ENCODE measurements at places on chromosomes 16 and 17.

DNA sequence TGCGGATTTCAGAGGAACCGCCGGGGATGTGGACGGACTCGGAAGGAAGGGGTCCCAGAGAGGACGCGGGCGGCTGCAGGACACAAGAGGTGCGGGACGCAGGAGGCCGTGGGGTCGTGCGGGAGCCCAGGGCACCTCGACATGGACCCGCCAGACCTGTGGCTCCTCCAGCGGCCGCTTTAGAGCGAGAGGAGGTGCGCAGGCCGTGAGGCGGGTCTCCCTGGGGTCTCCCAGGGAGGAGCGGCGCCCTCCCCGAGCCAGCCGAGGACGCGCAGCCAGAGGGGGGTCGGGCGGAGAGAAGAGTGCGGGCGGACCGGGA lies 6.8 kb upstream of the FLYWCH1 start:
- DNase-seq: no peak

GRCh38 chr17:13996748-13997147 lies 72.6 kb upstream of the COX10 start:
- DNase-seq: no peak

DNA sequence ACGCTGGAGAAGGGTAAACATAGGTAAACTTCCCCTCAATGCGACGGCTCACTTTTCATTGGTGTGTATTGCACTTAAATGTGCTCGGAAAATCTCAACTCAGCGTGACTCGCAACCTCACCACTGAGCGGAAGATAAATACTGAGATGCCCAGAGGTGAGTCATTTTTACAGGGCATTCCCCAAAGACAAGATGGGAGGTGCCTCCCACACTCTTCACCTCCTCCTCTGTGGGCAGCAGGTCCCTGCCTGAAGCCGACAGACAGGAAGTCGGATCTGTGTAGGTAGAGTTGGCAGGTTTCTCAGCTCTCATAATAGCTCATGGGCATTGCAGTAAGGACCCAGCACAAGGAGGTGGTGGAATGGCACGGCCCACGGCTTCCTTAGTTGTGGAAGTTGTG lies 274.6 kb upstream of the HSBP1 start:
- DNase-seq: no peak

DNA sequence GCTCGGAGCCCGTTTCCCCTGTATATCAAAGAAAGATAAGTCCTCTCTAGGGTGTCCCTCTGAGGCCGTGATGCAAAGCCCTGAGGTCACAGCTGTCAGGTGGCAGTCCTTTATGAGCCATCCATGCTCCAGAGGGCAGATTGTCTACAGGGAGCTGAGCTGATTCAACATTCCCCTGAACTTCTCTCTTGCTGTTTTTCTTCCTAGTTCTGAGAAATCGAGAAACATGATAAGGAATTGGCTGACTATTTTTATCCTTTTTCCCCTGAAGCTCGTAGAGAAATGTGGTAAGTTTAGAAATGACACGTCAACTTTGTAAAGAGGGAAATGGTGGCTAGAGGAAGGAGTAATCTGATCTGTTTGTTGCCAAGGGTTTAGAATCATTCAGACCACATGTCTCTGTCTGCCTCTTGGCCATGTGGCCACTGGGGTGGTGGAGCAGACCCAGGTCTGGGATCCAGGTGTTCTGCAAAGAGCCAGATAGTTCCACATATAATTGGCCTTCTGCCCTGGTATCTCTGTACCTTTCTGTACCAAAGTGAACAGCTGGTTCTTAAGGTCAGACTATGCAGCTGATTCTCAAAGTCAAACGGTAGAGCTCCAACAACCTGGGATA lies 3.5 kb downstream of the CTNS start:
- DNase-seq: no peak

- DNase-seq: no peak
These were observed 167.7 kb downstream of the XYLT1 start for GRCh38 chr16:17303101-17303500.

- DNase-seq: no peak
These were observed 431.4 kb downstream of the SHISA9 start for GRCh38 chr16:13332713-13333255.

GRCh38 chr17:38587947-38588787 lies 17.6 kb downstream of the SRCIN1 start:
- DNase-seq: no peak

DNA sequence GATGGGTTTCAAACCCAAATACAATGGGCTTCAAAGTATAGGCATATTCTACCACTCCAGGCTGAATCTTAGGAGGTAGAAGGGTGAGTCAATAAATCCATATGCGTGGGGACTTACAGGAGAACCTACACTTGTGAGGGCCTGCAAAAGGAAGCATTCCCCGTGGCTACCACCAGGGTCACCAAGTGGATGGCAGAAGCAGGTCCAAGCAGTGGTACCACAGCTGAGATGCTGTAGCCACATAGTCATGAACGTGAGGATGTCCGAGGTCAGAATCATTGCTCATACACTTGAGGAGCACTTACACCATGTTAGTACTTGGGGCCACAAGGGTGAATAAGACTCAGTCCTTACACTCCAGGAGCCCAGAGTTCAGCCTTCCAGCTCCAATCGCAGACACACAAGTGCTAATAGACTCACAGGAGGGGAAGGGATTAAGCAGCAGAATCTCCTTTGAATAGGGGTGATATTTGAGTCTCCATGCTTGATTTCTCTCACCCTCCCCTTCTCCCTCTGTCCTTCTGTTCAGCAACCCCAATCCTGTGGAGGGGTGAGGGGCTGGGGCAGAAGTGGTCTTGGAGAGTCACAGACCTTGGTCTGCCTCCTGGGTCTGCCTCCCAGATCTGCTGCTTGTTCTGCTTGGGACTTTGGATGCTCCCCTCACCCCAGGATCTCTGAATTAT lies 42.5 kb upstream of the ASIC2 start:
- no peak for DNase-seq

DNA sequence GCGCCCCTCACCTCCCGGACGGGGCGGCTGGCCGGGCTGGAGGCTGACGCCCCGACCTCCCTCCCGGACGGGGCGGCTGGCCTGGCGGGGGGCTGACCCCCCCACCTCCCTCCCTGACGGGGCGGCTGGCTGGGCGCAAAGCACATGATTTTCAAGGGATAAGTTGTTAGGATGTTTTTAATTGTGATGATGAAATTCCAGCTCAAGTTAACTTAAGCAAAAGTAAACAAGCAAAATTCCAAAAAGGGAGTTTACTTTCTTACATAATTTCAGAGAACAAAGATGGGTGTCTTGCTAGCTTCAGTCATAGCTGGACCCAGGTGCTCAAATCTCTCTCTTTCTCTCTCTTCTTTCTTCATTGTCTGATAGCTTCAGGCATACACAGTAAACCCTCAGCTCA lies 33.6 kb upstream of the MED9 start:
- DNase-seq: no peak

DNA sequence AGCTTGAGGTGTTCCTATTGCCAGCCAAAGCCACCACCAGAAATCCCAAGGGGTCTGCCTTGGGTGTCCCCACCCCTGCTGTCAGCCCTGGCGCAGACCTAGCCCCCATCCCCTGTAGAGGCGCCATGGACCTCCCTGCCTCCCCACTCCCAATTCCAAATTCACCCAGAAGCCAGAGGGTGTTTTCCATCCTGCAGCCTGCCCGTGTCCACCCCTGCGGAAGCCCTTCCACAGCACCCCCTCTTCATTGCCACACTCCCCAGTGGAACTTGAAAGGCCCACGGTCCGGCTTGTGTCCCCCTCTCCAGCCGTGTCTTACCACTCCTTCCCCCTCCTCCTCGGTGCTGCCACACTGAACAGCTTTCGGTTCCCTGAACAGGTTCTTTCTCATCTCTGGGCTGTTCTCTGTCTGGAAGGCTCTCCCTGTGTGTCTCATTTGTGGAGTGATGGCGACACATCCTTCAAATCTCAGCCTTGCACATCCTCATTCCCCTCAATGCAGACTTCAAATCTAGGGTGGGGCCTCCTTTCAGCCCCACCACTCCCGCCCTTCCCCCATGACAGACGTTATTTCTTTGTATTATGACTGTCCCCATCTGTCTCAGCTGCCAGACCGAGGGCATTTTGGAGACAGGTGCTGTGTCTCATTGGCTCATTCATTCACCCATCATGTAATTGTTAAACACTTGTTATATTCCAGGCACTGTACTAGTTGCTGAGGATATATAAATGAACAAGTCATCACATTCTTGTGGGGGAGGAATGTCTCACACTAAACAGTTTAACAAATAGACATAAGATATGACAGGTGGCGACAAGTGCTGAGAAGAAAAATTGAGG lies 36.3 kb downstream of the ADGRG5 start:
- DNase-seq: no peak

- no peak for DNase-seq
These were observed 42.1 kb upstream of the CDH13 start for GRCh38 chr16:82584553-82585152.

- DNase-seq: no peak
These were observed 267.1 kb downstream of the CBLN1 start for GRCh38 chr16:49014277-49015224.

DNA sequence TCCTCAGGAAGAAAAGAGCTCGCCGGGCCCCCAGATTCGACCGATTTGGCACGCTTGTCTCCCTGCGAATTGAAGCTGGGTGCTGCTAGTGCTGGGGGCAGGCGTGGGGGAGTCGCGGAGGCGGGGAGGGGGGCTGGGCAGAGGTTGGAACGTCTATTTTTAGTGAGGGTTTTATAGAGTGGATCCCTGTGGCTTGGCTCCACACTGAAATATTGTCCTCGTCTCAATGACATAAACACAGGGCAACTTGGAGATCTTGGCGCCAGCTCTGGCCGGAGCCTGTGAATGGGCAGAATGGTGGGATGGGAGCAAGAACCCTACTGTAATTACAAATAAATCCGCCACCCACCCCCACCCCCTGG lies 15.7 kb upstream of the NOG start:
- DNase-seq: no peak

DNA sequence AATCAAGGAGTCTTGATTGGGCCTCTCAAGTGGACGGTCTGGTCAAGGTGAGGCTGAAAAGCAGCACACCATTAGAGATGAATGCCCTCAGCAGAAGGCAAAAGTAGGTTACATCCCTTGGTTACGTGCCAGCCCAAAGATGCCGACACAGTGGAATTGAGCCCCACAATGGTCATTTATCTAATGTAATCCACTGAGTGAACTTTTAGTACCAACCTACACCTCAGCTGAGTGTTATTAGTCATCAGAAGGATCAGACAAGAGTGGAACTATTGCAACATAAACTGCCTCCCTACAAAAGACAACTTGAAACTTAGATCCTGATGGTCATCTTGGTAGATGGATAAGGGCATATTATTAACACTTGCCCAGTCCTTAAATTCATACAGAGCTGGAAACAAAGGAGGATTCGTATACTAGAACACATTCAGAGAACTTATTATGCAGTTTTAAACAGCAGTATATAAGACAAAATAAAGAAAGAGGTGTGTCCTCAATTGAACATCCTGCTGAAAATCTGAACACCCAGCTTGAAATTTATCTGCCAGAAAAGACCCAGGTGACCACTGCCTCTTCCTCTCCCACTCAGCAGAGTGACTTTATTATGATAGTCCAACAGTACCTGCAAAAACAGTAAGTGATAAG lies 2.8 kb downstream of the DCUN1D3 start:
- no peak for DNase-seq

DNA sequence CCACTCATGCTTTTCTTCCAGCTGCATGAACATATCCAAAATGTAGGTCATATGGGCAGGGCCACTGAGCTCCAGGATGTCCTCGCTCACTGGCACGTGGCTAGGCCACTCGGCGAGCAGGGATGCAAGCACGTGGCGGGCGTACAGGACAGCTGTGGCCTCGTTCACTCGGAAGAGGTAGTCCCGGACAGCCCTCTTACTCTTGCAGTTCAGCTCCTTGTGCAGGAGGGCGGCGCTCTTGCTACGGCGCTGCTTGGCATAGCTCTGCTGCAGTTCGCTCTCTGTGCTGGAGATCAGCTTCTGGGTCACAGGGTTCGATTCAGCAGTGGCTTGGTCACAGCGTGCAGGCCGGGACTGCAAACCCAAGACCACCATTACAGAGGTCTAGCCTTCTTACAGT lies 53.1 kb upstream of the ATP2A3 start:
- no peak for DNase-seq

DNA sequence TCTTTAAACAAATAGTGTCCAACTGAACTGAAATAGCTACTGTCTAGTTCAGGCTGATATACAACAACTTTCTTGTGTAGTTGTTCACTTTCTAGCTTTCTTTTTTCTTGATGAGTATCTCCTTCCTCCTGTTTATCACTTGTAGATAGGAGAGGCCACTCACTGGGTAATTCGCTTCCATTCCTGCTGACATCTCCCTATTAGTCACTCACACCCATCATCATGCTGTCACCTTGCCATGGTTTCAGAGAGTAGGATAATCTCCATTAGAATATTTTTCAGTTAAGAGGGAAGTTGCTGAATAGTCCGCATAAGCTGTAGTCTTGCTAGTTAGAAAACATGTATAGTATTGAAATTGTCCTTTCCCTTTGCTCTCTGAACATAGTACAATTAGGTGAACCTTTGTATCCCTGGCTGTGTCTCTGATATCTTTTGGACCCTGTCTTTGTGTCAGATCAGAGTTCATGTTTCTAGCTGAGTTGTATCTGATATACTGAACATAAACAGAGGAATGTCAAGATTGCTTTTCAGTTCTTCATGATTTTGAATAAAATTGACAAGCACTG lies 64.4 kb upstream of the RASL10B start:
- DNase-seq: no peak

DNA sequence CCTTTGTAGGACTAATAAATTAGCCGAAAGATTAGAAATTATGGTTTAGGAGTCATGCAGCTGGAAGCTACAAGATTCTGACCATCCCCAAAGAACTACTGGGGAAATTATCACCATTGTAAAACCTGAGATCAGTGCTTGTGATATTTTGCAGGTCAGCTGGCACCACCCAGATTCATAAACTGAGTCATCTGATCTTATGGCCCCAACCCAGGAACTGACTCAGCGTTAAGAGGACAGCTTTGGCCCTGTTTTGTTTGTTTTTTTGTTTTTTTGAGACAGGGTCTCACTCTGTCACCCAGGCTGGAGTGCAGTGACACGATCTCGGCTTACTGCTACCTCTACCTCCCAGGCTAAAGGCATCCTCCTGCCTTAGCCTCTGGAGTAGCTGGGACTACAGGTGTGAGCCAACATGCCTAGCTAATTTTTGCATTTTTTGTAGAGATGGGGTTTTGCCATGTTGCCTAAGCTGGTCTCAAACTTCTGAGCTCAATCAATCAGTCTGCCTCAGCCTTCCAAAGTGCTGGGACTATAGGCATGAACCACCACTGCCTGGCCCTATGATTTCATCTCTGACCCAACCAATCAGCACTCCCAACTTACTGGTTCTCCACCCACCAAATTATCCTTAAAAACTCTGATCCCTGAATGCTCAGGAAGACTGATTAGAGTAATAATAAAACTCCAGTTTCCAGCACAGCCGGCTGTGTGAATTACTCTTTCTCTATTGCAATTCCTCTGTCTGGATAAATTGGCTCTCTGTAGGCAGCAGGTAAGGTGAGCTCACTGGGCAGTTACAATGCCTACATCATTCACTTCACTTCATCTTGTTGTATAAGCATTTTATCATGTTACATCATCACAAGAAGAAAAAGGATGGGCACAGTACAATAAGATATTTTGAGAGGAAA lies 79.4 kb upstream of the KSR1 start:
- no peak for DNase-seq
